ENCODE measurements at places on chromosomes 5 and 9. TPM values are rescaled to one million over a fixed set of nuclear protein-coding genes. Genes with fewer than 3 reads are reported as not detected.

GRCh38 chr5:34944044-34944443 lies 14.7 kb downstream of the DNAJC21 start:
- DNase-seq, result no peak
- H3K36me3 ChIP-seq, result peaks cover 49% of the 10 kb centered on the region
- no peaks in the 10 kb centered on the region for H3K27me3 ChIP-seq

- no peak for DNase-seq
- no peak overlapping the region for H3K4me3 ChIP-seq
- no peaks in the 10 kb centered on the region for H3K36me3 ChIP-seq
- no peak overlapping the region for H3K27ac ChIP-seq
These were observed 40.3 kb upstream of the ANKRD55 start for GRCh38 chr5:56273376-56273955.

- no peak overlapping the region for H3K27ac ChIP-seq
- no peaks in the 10 kb centered on the region for H3K4me1 ChIP-seq
- H3K27me3 ChIP-seq, result no peaks in the 10 kb centered on the region
These were observed 74.0 kb upstream of the PHYKPL start for GRCh38 chr5:178306430-178307225.

DNA sequence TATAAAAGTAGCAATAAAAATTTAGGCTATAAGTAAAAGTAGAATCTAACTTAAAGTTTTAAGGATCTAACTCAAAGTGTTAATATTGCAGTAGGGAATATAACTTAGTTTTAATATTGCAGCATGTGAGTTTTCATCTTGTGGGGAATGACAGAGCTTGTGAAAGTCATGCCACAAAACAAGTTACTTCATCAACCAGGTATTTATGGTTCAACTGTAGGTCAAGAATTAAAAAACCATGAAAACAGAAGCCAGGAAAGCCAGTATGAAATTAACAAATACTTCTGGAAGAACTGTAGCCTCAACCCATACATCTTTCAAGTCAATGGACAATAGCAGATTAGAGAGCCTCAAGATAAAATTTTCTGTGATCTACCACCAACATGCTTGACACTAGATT lies 19.0 kb downstream of the HMGCS1 start:
- DNase-seq, result no peak
- peaks cover 7% of the 10 kb centered on the region for H3K4me1 ChIP-seq
- H3K36me3 ChIP-seq, result peaks cover 61% of the 10 kb centered on the region
- H3K27me3 ChIP-seq, result no peaks in the 10 kb centered on the region
- no peak overlapping the region for H3K4me3 ChIP-seq

DNA sequence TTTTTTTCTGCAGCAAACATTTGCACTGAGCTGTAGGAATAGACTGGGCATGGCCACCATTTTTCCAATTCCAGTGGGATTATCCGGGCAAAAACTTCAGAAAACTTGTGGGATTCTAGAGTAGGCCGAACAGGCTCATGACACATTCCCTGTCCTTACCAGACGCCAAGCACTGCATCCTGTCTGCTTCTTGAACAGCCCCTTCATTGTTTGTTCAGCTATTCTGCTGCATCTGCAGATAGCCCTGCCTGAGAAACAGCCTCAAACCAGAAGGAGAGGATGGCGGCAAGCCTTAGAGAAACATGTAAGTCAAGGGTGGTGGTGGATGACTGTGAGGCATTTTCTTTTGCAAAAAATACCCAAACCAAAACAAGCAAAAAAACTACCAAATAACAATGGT lies 111.8 kb upstream of the NTRK2 start:
- no peaks in the 10 kb centered on the region for H3K36me3 ChIP-seq
- H3K27me3 ChIP-seq, result peaks cover 9% of the 10 kb centered on the region
- H3K4me1 ChIP-seq, result no peaks in the 10 kb centered on the region

- peaks cover 22% of the 10 kb centered on the region for H3K27me3 ChIP-seq
- no peaks in the 10 kb centered on the region for H3K36me3 ChIP-seq
- H3K27ac ChIP-seq, result no peak overlapping the region
- H3K4me3 ChIP-seq, result no peak overlapping the region
- no peaks in the 10 kb centered on the region for H3K4me1 ChIP-seq
These were observed 67.6 kb downstream of the MEIKIN start for GRCh38 chr5:131877873-131878272.

GRCh38 chr5:137281201-137281600 lies 217.9 kb downstream of the SPOCK1 start:
- peaks cover 12% of the 10 kb centered on the region for H3K4me1 ChIP-seq
- H3K4me3 ChIP-seq, result no peak overlapping the region
- DNase-seq, result no peak

DNA sequence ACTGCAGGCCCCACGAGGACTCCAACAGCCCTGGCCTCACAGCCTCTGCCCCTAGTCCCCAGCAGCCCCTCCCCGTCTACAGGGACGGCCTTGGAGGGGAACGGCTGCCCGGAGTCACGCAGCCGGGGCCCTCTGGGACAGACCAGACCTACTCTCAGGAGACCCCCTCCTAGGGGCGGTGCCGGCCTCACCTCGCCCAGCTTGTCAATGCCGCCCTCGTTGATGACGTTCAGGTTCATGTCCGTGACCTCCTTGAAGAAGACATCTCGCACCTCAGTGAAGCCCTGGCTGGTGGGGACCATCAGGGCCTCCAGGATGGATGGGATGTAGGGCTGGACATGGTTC lies 58.6 kb downstream of the LRSAM1 start:
- DNase-seq, result no peak
- H3K36me3 ChIP-seq, result peaks cover 23% of the 10 kb centered on the region
- no peaks in the 10 kb centered on the region for H3K27me3 ChIP-seq
- H3K27ac ChIP-seq, result no peak overlapping the region
- no peak overlapping the region for H3K4me3 ChIP-seq

The OR1N1 gene
- total RNA-seq, result not detected
